ENCODE measurements at places on chromosomes 1 and 21. TPM values are rescaled to one million over a fixed set of nuclear protein-coding genes. Genes with fewer than 3 reads are reported as not detected.

The OR2L8 gene
- not detected for total RNA-seq

The KLHDC9 gene
- 7.2 TPM for total RNA-seq

The LIN28A gene
- total RNA-seq: not detected

The TSSK3 gene
- total RNA-seq: 2.1 TPM

The SLAMF6 gene
- total RNA-seq: 4.8 TPM

The LCE1E gene
- total RNA-seq: not detected

The EXO1 gene
- total RNA-seq: 1.4 TPM

The ASCL5 gene
- total RNA-seq: not detected

- peak overlapping the region; percentile 27 for H3K4me3 ChIP-seq
- H3K4me1 ChIP-seq: peaks cover 18% of the 10 kb centered on the region
- H3K36me3 ChIP-seq: no peaks in the 10 kb centered on the region
- peak overlapping the region; percentile 80 for H3K27ac ChIP-seq
Measured at GRCh38 chr21:43361493-43362296, 65.2 kb downstream of the SIK1 start.

DNA sequence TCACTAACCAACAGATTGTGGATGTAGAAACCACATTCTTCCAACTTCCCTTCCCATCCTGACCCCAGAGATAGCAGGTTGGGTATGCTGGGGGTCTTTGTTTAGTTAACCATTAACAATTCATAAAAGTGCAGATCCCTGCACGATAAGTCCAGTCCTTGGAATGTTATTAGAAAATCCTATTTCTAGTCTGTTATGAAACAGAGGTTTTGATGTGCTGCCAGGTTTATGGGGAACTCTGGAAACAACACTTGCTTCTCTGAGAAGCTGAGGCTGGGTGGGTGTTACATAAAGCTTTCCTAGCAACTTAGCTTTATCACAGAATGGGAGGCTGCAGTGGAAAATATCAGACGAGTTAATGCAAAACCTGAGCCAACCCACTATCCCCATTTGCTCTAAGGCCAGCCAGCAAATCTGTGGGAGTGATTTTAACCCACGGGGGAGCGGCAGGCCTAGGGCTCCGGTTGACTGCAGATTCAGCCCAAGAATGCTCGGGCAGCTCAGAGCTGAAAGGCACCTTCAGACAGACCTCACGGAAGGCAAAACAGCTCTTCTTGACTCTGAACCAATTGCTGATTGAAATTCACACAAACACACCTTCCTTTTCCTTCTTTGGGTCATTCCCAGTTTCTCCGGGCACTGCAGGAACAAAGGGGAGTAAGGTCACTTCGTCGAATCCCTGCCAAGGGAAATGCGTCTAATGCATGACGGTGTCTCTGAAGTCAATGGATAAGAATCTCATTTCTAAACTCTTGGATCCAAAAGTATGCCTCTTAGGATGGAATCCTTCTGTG is 111.7 kb upstream of the IRF2BP2 start:
- H3K27ac ChIP-seq: peak overlapping the region; percentile 99
- H3K36me3 ChIP-seq: no peaks in the 10 kb centered on the region
- no peaks in the 10 kb centered on the region for H3K27me3 ChIP-seq
- peaks cover 96% of the 10 kb centered on the region for H3K4me1 ChIP-seq
- DNase-seq: no peak

DNA sequence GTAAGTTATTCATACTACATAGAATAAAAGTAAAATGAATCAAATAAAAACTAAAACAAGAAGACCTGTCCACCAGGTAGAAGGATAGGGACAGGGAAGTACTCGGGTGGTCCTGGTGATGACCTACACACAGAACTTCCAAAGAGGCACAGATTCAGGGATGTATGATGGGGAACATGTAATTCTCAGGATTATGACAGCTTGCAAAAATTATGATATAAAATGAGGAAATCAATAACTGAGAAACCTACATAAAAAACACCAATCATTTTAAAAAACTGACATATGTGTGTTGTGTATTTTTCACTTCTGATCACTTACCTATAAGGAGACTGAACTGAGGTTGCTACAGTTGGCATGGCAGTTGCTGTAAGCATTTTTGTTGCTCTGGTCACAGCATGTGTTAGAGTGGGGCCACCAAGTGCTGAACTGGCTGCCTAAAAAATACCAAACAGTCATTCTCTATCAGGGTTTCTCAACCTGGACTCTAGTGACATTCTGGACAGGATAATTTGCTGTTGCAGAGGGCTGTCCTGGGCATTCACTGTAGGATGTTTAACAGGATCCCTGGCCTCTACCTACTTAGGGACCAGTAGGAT is 73.8 kb downstream of the USP24 start:
- DNase-seq: no peak
- no peak overlapping the region for H3K27ac ChIP-seq
- no peaks in the 10 kb centered on the region for H3K4me1 ChIP-seq
- H3K27me3 ChIP-seq: no peaks in the 10 kb centered on the region

DNA sequence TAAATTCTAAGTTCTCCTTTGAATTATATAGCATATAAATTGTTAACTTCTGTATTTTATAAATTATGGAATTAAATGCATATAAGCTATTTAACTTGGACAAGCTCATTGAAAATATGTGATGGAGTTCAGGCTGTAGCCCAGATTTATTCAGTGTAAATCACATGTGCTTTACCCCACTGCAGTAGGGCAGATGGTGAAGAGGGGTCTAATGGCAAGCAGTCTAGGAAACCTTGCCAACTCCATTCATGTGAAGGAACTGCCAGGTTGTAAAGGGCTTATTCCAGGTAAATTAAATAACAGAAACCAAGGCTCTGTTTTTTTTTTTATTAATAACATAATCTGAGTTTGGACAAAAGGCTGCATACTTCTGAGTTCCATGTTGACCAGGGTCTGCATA is 243.2 kb downstream of the NCAM2 start:
- H3K4me3 ChIP-seq: no peak overlapping the region
- H3K36me3 ChIP-seq: no peaks in the 10 kb centered on the region
- no peaks in the 10 kb centered on the region for H3K4me1 ChIP-seq
- no peak overlapping the region for H3K27ac ChIP-seq

DNA sequence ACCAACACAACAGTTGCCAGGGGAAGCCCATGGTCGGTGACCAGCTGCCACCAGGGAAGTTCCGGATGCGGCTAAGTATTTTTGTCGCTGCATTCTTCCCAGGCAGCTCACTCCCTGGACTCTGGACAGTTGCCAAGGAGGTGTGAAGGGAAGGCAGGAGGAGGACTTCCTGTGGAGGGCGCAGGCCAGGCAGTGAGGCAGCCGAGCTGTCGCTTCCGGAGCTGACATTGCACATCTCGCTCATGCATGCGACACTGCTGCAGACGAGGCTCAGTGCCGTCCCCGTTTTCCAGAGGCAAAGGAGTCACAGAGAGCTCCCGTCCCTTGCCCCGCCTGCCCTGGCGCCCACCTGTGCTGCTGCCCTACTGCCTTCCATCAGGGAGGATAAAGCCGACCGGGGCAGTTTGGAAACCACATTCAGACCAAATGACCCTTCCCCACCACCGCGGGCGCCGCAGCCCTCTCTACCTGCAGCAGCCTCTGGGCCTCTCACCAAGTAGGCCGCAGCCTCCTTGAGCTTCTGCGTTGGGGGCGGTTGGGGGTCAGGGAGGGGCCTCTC is 81.4 kb downstream of the NENF start:
- H3K27me3 ChIP-seq: peaks cover 40% of the 10 kb centered on the region
- DNase-seq: peak; percentile 60
- H3K36me3 ChIP-seq: no peaks in the 10 kb centered on the region
- no peak overlapping the region for H3K27ac ChIP-seq

DNA sequence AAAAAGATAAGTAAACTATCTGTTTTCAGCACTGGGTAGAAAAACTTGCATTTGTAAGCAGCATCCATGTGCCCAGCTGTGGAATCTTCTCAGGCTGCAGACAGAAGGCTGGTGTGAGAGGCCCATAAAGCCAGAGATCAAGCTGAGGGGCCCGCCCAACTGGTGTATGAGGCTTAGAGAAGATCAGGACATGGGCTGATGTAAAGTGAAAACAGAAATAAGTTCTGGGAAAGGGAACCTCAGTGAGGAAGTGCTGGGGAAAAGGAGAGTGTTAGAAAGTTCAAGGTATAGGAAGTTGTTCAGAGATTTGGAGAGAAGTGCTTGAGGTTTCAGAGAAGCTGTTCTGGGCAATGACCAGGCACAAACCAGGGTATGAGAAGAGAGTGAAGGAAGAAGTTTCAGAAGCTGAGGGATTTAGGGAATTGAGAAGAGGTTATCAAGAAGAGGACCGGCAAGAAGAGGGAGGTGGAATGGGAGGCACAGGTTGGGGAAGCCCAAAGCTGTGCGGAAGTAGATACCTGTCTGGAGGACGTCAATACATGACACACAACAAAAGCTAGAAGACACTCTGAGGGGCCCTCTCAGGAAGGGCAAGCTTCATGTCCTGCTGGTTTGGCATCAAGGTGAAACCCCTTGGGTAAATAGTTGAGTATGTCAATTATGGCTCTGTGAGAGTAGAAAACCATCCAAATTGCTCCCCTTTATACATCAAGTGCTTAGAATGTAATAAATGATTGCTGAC is 2.7 kb upstream of the CD5L start:
- H3K27ac ChIP-seq: no peak overlapping the region
- no peaks in the 10 kb centered on the region for H3K36me3 ChIP-seq
- no peak overlapping the region for H3K4me3 ChIP-seq

DNA sequence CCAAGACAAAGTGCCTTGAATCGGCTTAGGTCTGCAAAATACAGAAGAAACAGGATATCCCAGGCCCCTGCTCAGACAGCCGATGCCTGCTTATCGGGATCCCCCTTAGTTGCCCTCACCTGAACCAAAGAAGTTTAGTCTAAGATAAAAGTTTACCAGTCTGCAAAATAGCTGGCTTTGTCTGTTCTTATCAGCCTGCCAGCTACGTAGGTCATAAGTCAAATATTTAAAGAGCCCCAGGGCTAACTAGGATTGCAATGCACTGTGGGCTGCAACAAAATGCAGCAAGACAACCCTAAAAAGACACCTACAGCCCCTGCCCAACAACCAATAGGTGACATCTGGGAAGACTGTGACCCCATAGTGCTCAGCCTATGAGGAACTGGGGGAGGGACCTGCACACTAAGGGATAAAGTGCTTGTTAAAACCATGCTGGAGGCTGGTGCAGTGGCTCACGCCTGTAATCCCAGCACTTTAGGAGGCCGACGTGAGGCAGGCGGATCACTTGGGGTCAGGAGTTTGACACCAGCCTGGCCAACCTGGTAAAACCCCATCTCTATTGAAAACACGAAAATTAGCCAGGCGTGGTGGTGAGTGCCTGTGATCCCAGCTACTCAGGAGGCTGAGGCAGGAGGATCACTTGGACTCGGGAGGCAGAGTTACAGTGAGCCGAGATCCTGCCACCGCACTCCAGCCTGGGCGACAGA is 27.4 kb downstream of the LRRC3 start:
- H3K27ac ChIP-seq: no peak overlapping the region
- H3K4me3 ChIP-seq: no peak overlapping the region
- DNase-seq: no peak
- peaks cover 6% of the 10 kb centered on the region for H3K4me1 ChIP-seq
- no peaks in the 10 kb centered on the region for H3K27me3 ChIP-seq

- no peak overlapping the region for H3K4me3 ChIP-seq
- DNase-seq: no peak
- no peaks in the 10 kb centered on the region for H3K4me1 ChIP-seq
- no peaks in the 10 kb centered on the region for H3K36me3 ChIP-seq
- H3K27ac ChIP-seq: no peak overlapping the region
- H3K27me3 ChIP-seq: no peaks in the 10 kb centered on the region
Measured at GRCh38 chr1:83857716-83858115, 141.2 kb downstream of the TTLL7 start.

- no peak overlapping the region for H3K4me3 ChIP-seq
- H3K4me1 ChIP-seq: no peaks in the 10 kb centered on the region
- no peak for DNase-seq
Measured at GRCh38 chr1:3058263-3059030, 10.6 kb upstream of the PRDM16 start.

DNA sequence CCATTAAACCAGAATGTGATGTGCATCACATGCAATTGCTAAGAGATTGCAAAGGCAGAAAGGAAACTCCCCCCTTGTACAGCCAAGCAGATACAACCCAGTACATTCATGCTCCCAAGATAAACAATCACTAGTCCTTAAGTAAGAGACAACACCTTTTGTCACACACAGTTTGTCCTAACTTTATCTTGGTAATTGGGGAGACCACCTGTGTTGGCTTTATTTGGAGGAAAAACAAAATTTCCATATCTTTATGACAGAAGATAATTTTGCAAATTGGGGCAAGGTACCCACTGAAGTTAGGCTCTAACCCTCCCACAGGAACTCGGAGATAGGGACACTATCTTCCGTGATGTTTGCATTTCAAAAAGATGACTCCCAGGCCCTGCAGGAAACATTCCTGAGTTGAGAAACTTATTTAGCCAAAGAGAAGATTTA is 175.0 kb upstream of the TNR start:
- H3K27me3 ChIP-seq: no peaks in the 10 kb centered on the region
- no peak for DNase-seq
- H3K4me3 ChIP-seq: no peak overlapping the region

DNA sequence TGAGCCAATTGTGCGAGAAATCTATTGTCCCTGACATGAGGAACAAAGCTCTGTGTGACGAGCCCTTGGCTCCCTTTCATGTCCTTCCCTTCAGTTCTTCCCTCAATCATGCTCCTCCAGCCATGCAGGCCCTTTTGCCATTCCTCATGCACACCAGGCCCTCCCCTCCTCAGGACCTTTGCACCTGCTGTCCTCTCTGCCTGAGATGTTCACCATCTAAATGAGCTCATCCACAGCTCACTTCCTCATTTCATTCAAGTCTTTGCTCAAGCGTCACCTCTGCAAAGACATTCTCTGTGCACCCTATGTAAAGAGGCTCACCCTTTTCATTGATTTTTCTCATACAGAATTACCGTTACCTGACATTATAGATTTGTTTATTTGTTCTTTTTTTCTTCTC is 43.7 kb downstream of the C8B start:
- H3K4me3 ChIP-seq: no peak overlapping the region
- no peak for DNase-seq
- H3K36me3 ChIP-seq: no peaks in the 10 kb centered on the region
- H3K27ac ChIP-seq: no peak overlapping the region
- no peaks in the 10 kb centered on the region for H3K4me1 ChIP-seq

GRCh38 chr1:207040181-207040533 is 7.6 kb upstream of the C1orf116 start:
- DNase-seq: no peak
- H3K27me3 ChIP-seq: no peaks in the 10 kb centered on the region
- H3K4me3 ChIP-seq: no peak overlapping the region
- H3K4me1 ChIP-seq: peaks cover 5% of the 10 kb centered on the region

DNA sequence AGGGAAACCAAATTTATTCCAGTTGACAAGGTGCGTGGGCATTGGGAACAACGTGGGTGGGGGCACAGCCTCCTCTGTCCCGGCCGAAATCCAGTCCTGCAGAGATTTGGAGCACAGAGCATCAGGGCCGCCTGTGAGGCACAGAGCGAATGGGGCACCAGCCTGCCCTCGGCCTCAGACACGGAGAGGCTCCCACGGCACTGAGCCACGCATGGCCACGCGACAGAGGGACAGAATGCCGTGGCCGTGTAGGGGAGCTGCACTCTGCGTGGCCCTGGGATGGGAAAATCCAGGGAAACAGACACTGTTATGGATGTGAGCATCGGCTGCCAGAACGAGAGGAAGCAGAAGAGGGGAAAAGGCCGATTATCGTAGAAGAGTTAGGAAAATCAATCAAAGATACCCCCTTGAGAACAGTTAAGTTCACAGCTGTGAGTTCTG is 13.5 kb upstream of the C1orf159 start:
- no peak overlapping the region for H3K27ac ChIP-seq
- no peak for DNase-seq
- H3K36me3 ChIP-seq: no peaks in the 10 kb centered on the region
- no peak overlapping the region for H3K4me3 ChIP-seq
- no peaks in the 10 kb centered on the region for H3K4me1 ChIP-seq
